ENCODE measurements at places on chromosomes 2 and 18.

DNA sequence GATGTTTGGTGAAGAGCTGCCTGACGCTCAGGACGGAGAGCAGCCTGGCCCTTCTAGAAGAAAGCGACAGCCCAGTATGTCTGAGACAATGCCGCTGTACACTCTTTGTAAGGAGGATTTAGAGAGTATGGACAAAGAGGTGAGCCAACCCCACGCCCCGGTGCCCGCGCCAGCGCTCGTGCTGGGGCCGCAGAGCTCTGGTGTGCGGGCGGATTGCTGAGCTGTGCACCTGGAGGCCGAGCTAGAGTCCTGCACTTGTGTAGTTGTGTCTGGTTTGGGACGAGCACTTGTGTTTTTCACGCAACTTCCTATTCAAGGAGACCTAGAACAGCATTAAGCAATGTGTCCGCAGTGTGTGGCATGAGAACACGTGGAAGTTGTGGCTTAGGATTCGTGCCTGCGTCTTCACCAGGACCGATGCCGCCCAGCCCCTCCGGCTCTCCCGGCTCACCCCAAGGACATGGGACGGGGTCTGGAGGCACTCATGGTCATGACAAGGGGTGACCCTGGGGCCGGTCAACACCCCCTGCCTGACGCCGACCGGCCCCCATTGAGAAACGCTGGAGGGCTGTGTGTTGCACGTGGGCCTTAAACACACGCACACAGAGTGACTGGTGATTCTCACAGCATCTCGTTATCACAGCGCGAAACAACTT, 49.5 kb downstream of the CTDP1 start:
- ATAC-seq = no peak

GRCh38 chr2:8486141-8486540, 195.7 kb upstream of the ID2 start:
- peak; percentile 30 for ATAC-seq

GRCh38 chr2:109609352-109610024, 4.3 kb downstream of the SEPTIN10 start:
- ATAC-seq = no peak

- ATAC-seq = no peak
These were observed 11.1 kb downstream of the COLEC11 start for GRCh38 chr2:3606028-3606369.

- ATAC-seq = no peak
These were observed 89.4 kb downstream of the HDAC4 start for GRCh38 chr2:239311132-239312040.

DNA sequence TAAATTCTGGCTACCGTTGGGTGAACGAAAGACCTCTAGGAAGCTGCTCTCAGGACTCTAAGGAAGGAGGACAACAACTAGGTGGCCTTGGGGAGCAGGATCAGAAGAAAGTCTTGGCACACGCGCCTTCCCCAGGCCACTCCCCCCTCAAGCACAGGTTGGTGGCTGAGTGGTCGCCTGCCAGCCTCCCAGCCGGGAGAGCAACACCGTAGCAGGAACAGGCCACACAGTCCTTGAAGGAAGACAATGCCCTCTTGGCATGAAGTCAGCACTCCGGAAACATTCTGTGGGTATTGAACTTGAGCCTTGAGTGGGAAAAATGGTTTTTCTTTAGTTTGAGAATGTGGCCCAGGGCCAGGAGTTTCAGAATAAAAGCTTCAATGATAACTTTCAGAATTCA, 87.4 kb upstream of the AGAP1 start:
- no peak for ATAC-seq

- ATAC-seq = no peak
These were observed 40.4 kb downstream of the CDKL4 start for GRCh38 chr2:39203382-39203781.

GRCh38 chr18:13973061-13973575, 57.8 kb upstream of the MC2R start:
- no peak for ATAC-seq

DNA sequence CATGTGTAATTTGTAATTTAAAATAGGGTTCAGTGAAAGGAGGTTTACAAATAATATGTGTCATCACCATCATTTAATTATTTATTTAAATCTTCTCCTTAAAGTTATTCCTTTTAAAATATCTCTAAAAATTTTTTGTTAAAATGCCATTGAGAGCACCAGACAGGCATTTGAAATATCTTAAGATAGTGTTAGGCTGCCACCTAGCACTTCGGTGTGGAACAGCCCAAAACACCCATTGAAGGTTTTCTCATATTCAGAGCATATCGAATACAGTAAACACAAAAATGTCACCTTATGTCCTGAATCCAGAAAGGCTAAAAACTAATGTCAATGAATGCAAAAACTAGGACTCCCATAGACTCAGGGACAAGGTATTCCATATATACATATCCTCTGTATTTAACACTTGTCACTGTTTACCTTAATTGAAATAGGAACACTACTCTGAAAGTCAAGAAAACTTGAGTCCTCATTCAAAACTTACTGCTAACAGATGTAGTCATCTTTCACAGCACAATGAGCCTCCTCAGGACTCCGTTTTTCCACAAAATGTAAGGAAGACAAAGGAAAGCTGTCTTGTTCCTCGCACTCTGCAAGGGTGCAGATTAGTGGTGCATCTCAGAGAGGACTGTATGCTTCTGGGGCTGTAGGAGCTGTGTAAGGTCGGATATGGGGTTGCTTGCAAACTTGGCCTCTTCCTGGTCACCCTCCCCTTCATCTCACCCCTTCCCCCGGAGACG, 329.5 kb downstream of the PAX3 start:
- ATAC-seq = no peak

DNA sequence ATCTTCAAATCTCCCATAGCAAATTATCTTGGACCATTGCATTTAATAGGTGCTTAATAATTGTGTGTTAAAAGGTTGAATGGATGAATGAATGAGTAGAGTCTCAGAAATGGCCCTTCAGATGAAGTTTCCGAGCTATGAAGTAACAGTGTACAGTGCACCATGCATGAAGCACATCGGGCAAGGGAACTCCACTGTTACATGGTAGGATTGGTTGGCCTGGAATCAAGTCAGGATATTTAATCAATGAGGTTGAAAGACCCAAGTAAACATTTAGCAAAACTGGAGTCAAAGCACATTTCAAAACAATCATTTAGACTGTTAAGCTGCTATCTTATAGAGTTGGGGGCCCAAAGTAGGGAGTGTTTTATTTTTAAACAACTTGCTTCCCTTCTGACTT, 80.0 kb downstream of the APOB start:
- no peak for ATAC-seq

DNA sequence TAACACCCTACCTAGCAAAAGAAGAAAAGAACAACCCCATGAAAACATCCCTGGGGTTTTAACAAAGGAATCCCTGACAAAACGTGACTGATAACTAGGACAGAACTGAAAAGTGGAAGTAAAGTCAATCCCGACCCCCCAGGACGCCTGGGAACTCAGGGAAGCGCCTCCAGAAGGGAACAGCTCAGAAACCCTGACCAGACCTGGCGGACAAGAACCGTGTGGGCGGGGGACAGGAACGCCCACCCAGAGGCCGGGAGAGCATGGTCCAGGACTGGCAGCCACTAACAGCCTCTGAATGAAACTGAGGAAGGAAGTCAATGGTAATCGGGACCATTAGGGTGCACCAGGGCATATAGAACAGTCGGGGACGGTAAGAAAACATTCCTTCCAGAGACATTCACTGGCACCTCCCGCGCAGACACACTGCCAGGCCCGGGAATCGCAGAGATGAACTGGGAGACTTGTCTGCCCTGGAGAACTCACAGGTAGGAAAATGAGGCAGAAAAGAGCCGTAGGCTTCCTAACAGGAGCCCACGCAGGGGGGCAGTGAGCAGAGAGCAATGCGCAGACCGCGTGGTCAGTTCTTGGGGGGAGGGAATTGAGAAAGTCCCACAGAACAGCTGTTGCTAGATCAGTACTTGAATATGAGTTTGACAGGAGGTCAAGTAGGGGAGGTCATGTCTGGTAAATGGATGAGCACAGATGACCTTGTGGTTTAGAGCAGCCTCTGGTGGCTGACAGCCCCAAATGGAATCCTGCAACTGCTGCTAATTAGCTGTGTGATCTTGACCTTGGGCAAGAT, 1.3 kb upstream of the TBC1D8 start:
- no peak for ATAC-seq

- no peak for ATAC-seq
These were observed 281.0 kb upstream of the SOX11 start for GRCh38 chr2:5410991-5411700.

DNA sequence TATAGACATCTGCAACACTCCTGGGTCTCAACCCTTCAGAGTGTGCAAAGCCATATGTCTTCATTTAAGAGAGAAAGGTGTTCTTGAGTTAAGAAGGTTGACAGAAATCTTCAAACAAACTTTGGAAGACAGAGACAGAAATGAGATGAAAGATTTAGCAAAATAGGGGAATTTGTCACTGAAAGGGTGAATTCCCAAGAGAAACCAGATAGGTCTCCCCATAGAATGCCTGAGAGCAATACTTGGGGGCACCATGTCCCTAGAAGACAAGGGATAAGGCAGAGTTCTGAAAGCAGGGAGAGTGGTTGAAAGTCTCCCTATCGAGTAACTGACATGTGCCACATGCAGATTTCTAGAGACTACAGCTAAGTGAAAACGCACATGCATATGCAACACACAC, 50.0 kb downstream of the AP1S3 start:
- no peak for ATAC-seq

- ATAC-seq = no peak
These were observed 309.0 kb upstream of the GULP1 start for GRCh38 chr2:187982668-187983067.

GRCh38 chr2:209424199-209424701, 403 bp downstream of the MAP2 start:
- peak; percentile 17 for ATAC-seq

GRCh38 chr2:230812033-230812432, 52.7 kb upstream of the ITM2C start:
- no peak for ATAC-seq

GRCh38 chr2:194327196-194327888, 1329.7 kb upstream of the SLC39A10 start:
- ATAC-seq = no peak

DNA sequence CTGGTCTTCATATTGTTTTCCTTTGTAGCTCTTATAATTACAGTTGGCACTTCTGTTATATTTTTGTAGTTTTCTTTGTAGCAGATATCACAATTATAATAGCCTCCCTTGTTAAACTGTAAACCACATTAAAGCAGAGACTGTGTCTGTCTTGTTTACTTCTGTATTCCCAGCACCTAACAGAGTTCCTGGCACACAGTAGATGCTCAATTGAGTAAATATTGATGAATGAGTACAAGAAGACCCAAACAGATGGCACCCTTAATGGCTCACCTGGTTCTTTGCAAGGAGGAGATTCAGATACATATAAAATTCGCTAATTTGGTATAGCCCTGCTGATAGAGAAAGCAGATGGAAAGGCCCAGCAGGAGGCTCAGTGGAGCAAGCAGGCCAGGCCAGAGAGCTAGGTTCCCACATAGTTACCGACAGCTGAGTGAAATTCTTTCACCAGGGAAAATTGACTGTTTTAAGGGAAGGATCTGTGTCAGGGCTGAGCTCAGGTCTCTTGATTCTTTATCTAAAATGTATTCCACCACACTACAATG, 120.1 kb downstream of the NUP35 start:
- ATAC-seq = no peak

DNA sequence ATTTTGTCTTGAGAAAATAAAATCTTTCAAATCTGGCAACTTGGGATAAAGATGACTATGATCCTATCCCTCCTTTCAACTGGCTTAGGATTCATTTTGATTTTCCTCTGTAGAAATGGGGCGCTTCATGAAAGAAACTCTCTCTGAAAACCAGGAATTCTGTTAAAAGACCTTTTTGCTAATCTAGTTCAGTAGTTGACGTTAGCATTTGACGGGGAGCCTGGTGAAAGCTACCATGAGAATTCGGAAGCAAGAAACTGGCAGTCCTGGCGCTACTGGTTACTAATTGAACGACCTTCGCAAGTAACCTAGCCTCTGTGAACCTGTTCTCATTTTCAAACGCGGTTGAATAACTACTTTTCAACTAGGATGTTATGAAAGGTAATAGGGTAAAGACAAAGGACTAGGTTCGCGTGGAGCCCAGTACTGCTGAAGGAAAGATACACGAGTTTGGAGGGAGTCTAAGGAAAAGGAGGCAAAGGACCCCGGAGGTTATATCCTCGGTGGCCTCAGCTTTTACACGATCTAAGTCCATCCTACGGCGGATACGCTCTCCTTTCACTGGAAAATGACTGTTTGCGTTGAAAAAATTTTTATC, 604 bp upstream of the STK11IP start:
- ATAC-seq = no peak

DNA sequence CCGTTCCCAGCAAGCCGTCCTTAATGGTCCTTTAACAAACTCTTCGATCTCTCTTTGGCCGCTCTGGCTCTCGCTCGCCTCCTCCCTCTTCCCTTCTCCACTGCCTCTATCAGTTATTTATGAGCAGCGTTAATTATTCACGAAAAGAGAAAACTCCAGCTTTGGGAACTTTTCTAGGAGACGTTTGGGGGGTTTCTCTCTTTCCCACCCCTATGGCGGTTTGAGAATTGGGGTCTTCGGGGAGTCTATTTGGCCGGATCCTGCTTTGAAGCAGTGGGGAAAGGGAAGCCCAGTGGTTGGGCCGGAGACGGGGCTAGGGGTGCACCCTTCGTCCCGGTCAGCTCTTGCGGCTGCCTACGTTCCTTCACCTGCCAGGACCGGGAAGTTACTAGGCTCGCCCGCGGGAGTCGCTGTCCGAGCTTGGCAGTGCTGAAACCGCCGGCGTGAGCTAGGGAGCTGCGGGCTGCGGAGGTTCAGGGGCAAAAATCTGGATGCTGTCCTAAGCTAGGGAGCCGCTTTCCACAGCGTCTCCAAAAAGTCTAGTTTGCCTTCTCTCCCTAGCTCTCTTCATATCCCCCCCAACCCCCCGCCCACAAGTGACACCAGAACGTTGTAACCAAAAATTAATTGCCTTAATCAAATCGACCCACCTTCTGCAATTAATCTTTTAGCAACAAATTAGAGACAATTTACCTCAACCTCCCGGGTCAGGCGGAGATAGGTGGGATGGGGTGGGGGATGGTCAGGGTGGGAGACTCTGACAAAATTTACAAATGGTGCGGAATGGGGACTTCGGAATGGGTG, 8.9 kb upstream of the SKOR2 start:
- ATAC-seq = no peak

DNA sequence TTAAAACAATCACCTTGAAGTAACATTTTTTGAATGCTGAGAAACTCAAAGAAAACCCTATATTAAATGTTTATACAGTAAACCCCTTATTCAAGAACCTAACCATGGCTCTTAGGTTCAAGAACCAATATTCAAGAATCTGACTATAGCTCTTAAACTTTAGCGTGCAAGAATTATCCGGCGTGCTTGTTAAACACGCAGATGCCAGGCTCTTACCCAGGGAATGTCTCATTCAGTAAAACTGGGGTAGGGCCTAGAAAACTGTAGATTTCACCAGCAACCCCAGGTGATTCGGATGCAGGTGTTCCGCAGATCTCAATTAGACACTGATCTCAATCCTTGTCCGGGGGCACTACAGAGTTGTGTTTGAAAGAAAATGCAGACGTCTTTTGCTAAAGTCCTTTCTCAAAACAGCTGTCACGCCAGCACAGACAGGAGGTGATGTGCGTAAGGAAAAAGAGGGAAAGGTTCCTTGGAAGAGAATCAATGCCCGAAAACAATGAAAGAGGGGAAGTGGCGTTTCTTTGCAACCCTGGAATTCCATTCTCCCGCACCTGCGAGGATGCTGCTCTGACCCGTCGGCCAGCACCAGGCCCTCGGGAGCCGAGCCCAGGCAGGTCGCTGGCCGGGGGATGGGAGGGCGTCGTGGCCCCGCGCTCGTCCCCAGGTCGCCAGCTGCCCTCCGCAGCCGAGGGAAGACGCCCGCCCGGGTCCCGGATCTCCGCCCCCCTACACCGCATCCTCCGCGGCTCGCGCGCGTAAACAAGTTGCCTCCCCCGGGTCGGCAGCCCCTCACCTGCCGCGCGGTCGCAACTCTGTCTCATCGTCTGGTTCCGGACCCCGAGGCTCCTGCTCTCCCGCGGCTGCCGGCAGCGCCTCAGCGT, 851 bp downstream of the EIF2AK3 start:
- ATAC-seq = no peak

Data from activated CD4-positive, CD25-positive, alpha-beta regulatory T cell treated with anti-CD3 and anti-CD28 coated beads, Interleukin-2, amount 50 U/mL, for 24 hours (primary cell).